ENCODE measurements at places on chromosomes 1 and 21. TPM values are rescaled to one million over a fixed set of nuclear protein-coding genes. Genes with fewer than 3 reads are reported as not detected.

DNA sequence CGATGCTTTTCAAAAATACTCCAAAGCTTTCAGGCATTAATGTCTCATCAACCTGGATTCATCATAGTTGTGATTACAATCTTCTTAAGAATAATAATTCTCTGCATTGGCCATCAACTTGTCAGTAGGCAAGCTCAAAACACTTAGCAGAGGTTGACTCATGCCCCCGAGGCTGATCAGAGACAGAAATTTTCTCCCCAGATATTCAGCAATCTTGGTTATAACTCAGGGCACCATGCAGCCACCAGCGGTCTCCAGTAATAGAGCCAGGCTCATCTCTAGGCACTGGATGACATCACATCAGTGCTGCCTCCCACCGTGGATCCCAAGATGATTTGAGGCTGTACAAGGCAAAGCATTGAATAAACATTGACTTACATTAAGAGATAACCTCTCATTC, 14.3 kb upstream of the IFFO2 start:
- DNase-seq: no peak

- DNase-seq: no peak
Observed at GRCh38 chr1:186009039-186009737, 275.0 kb downstream of the HMCN1 start.

GRCh38 chr1:162361349-162361748, 15.3 kb downstream of the SPATA46 start:
- peak; percentile 24 for DNase-seq

- no peak for DNase-seq
Observed at GRCh38 chr1:236176337-236177336, 34.3 kb downstream of the GPR137B start.

DNA sequence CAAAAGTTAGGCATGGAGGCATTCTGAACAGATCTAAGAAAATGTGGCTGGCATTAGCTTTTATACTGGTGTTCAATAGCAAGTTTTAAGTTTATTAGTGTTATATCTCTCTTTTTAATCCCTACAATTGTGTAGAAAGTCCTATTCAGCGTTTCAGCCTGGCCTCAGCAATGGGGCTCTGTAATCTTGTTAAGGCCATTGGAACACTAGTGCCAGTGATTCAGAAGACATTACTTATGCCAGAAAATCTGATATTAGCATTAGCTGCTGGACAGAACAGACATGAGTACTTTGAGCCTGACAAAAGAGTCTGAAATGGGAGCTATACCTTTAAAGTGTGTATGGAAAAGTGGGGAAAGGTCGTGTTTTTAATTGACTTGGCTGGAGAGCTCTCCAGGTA, 167.0 kb downstream of the NEGR1 start:
- DNase-seq: no peak

DNA sequence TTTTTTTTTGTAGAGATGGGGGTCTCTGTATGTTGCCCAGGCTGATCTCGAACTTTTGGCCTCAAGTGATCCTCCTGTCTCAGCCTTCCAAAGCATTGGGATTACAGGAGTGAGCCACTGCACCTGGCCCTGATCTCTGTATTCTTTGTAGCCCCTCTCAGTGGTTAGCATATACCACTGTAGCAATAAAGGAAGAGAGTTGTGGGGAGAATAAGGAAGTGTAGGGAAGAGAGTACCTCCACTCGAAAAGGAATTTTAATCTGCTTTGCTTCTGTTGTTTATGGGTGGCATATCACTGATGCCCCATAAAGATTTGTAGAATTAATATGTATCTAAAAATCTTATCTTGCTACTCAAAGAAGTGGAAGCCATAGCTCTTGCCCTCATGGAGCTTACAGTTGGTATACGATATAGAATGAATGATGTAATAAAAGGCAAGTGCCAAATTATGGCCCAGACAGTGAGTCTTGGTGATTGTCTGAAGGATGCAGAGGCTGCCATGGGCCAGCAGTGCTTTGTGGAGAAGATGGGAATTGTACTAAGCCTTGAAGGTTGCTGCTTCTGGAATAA, 96.0 kb downstream of the CLIC6 start:
- no peak for DNase-seq

- DNase-seq: peak; percentile 85
Observed at GRCh38 chr1:225653463-225654276, 747 bp upstream of the ENAH start.

PIGR gene
- total RNA-seq: 0.22 TPM

ATP1A2 gene
- 147 TPM for total RNA-seq

TMEM50B gene
- 31.7 TPM for total RNA-seq

DNA sequence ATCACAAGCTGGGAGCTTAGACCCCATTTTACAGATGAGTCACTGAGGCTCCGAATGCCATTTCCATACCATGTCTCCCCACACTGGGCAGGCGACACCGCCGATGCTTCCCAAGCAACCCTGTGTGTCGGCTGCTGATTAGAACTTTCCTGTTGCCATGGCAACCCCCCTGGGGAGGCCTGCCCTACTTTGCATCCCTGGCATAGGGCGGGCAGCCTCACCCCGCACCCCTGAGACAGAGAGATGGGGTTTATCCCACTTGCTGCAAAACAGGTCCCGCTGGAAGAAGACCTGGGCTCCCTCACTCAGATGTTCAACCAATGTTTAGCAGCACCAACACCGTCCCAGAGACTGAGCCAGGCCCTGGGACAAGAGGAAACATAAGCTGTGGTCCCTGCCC, 81.5 kb downstream of the CAMK2N1 start:
- no peak for DNase-seq

- peak; percentile 83 for DNase-seq
Observed at GRCh38 chr1:155967341-155968050, 10.9 kb downstream of the ARHGEF2 start.

- no peak for DNase-seq
Observed at GRCh38 chr1:205041001-205041715, 1.9 kb upstream of the CNTN2 start.

HYI gene
- 26.3 TPM for total RNA-seq

TACSTD2 gene
- total RNA-seq: 0.11 TPM

DNA sequence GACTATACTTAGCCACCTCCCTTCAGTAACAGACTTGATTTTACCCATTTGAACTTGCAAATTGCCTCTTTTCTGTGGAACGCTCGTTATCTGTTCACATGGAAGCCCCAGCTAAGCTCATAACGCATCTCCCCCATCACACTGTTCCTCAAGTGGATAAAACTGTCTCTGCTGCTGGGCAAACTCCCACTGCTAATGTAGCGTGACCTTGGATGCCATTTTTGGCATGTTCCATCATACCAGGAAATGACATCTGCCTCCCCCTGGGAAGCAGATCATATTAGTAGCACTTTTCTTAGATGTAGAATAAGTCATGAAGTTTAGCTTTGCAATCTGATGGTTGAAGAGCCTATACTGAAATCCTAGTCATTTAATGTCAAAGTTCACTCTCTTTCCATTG, 528.7 kb upstream of the PLXNA2 start:
- DNase-seq: no peak

DNA sequence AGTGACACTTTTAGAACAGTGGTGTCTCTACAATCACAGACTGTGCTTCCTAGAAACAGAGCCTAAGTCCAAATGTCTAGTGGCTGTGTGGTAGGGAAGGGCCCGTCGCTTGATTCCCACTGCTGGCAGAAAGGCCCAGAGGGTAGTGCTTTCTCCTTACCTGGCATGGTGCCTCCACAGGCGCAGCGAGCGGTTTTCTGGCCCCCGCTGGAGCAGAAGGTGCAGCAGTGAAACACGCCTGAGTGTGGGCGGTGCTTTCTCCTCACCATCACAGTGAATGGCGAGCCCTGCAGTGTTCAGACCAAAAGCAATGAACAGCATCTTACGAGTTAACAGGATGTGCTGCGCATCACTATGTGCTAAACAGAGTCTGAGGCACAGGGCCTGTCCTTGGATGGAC, 8.3 kb downstream of the TRIM45 start:
- no peak for DNase-seq

GRCh38 chr21:32351428-32351827, 41.4 kb downstream of the URB1 start:
- peak; percentile 43 for DNase-seq

GRCh38 chr1:81126989-81127581, 673.6 kb upstream of the ADGRL2 start:
- DNase-seq: no peak

- DNase-seq: no peak
Observed at GRCh38 chr1:67740543-67740942, 55.5 kb downstream of the GADD45A start.

DHRS3 gene
- total RNA-seq: 41.8 TPM

GRCh38 chr1:158728510-158729225, 8.1 kb upstream of the OR6K3 start:
- DNase-seq: no peak

DNA sequence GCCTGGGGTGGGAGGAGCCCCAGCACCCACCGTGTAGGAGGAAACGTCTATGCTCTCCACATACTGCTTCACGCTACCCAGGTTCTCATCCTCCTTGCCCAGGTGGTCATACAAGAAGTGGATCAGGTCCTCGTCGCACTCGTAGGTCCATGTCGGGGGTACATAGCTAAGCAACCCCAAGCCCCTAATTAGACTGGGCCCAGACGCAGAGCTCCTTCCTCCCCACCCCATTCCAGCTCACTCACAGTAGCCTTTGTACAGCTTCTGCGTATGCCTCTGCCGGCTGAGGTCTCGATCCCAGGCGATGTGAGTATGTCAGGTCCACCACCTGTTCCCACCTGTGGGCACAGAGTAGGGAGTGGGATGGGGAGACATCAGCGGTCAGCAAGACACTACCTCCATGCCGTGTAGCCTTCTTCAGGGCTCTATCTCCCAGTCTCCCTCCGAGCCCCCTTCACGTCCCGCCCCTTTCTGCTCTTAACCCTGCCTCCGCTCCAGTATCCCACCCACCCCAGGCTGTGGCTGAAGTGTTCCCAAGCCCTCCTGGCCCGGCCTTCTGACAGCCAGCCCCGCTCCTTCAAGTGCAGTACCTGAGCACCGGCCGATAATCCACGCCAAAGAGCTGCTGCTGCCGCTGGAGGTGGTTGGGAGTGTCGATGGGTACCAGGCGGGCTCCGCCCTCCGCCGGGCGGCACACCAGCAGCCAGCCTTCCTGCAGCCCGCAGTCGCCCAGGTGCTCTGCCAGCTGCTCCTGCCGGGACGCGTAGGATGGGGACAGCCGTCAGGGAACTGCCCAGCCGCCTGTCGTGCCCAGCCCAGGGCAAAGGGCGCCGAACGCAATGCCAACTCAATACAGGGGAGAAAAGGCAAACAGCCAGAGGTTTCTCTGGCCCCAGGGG, 919 bp downstream of the HECTD3 start:
- no peak for DNase-seq

GRCh38 chr1:217188280-217189237, 442.3 kb downstream of the GPATCH2 start:
- DNase-seq: no peak

GRCh38 chr1:109644670-109645069, 11.2 kb upstream of the GSTM4 start:
- no peak for DNase-seq

DNA sequence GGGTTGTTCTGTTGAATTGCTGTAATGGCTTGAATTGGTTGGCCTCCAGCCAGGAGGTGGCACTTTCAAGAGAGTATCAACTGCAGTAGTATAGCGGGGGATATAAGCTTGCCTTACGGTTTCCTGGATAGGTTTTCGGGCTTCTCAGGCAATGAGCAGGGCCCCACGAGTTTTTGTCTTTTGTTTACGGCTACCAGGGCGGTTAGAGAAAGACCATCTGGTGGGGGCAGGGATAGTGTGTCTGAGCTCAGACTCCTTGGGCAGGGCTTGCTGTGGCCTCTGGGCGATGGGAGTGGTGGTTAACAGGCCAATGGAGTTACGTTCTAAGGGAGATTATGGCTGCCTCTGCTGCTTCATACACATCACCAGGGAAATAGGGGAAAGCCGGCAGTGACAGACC, 62.8 kb downstream of the DTL start:
- DNase-seq: no peak

DNA sequence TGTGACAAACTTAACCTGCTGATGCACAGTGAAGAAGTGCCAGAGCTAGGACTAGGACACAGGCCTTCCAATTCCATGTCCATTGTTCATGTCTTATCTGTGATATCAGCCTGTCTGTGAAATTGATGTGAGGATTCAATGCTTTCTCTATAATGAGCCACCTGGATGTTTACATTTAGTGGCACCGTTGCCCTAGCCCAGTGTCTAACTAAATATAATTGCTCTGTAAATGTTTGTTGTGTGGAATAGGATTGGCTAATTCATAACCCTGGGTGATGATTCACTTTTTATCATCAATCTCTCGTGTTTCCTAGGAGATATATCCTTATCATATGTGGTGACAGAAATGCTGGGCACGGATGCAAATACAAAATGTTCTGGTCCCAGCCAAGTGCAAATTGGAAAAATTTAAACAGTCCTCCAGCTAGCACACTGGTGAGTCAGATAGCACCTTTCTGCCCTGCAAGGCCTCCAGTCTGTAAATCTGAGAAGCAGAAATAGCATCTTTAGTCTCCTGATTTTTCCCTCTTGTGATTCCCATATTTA, 46.9 kb upstream of the GNG12 start:
- no peak for DNase-seq

DNA sequence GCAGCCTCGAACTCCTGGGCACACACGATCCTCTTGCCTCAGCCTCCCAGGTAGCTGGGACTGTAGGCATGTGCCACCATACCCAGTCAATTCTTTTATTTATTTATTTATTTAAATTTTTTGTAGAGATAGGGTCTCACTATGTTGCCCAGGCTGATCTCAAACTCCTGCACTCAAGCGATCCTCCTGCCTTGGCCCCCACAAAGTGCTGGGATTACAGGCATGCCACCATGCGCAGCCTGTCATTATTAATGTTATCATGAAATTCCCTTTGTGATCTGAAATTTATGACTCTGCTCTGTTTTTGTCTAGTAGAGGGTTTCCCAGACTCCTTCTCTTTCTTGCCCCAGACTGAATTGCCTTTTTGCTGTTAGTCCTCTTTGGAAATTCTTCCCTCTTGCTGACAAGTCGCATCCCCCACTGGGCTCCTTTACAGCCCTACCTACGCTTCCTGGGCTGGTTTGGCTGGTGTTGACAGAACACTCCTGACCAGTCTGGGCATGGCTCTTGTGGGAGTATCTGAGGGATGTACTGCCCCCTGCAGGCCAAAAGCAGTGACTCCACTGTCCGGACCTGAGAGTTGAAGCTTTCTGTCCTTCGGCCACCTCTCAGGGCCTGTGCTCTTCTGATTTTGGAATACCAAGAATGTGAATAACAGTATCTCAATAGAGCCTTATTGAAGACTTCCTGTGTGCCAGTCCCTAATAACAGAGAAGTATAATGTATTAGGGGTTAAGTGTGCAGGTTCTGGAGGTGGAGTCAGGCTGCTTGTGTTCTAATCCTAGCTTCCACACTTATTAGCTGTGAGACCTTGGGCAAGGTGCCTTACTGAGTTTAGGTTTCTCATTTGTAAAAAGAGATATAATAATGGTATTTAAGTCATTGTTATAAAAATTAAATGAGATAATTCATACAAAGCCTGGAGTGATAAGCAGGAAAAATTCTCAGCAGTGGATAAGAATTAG, 28.2 kb downstream of the TCEANC2 start:
- DNase-seq: no peak

GRCh38 chr21:17427831-17428483, 84.9 kb upstream of the CXADR start:
- DNase-seq: no peak

Measured in cardiac septum (tissue), 1 donor.